MG63 (cell line): ENCODE measurements at places on chromosomes 4 and X.

DNA sequence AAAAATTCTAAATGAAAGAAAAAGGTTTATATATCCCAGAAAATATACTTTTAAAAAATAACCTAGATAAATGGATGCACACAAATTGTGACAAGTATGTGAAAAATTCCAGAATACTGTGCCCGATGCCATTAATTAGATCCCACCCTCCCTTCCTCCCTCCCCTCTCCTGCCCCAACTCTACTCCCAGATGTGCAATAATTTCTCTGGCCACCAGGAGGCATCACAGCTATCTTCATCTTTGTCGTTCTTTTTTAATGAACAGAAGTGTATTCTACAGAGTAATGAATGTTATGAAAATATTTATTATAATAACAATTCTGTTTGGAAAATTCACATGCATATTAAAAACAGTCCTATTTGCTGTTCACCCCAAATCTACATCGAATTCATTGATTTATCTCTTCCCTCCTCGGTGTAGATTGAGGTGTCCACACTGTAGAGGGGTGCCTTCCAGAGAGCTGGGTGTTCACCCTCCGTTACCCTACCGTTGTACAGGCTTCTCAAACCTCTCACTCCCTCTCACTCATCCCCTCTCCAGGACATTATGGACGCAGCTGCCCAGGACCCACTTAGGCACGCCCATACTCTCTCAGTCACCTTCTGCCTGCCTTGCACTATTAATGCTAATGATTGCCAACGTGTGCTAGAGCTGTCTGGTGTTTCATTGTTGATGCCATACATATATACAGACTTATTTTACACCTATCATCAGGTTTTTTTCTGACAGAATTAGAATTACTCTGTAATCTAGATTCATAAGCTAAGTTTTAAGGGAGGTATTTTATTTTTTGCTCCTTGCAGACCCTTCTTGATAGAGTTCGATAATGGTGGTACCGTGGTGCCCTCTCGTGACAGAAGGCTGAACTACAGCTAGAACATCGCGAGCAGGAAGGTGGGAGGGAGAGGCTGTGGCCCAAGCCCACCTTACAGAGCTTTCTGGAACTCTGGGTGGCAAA is 14.1 kb downstream of the RAB40AL start:
- peak; percentile 27 for DNase-seq

DNA sequence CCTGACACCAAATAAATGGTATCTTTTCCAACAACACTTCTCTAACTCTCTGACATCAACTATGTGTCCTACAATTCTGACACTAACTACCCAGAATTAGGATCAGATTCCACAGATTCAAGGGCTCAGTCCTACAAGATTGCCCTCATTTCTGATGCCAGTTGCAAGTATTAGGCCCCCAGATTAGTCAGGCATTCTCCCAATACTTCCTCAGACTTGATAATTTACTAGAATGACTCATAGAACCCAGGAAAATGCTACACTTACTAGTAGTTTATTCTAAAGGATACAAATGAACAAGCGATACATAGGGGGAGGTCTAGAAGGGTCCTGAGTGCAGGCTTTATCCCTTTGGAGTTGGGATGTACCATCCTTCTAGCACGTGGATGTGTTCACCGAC is 8.5 kb downstream of the TIGD2 start:
- no peak for DNase-seq

GRCh38 chr4:170627418-170627817 is 537.7 kb upstream of the AADAT start:
- DNase-seq: no peak

- DNase-seq: no peak
Observed at GRCh38 chrX:42237956-42238355, 314.6 kb upstream of the CASK start.

- DNase-seq: peak; percentile 1
Observed at GRCh38 chrX:19811807-19812604, 75.4 kb downstream of the SH3KBP1 start.

DNA sequence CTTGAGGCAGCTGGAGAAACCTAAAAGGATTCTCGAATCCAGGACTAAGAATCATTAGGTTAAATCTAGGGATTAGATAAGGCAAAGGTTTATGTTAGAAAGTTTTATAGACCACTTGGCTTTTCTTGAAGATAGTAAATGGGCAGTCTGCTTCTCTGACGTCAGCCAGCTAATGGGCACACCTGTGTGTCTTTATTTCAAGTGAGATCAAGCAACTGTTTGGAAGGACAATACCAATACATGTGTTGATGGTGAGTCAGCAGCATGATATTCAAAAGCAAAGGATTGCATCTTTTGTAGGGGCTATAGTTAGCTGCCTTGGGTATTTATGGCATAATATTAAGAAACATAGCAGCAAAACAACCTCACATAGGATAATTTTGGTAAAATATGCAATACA is 46.5 kb upstream of the GRPR start:
- DNase-seq: no peak

DNA sequence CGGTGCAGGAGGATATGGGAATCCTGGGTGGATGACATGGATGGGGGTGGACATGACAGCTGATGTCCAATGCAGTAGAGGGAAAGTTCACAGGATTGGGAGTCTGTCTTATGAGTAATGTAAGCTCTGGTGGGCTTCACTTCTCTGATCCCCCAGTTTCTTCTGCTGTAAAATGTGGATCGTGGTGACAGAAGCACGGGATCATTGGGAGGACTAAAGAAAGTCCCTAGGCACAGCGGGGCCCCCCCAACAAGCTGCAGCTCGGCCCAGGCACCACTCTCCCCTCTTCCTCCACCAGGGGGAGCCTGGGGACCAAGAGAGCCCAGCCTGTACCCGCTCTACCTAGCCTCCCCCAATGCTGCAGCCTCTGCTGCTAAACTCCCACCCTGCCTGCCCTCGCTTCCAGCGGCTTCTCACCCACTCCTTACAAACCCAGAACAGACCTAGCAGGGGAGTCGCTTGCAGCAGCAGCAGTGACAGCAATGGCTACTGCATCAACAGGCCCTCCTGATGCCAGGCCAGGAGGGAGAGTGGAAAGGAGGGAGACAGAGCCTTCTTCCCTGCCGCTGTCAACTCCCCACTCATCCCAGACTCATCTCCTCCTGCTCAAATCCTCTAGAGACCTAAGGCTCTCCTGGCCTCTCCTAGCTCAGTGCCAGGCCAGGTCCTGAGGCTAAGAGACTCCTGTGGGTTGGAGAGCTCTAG is 36.1 kb upstream of the IQSEC2 start:
- DNase-seq: peak; percentile 43

DNA sequence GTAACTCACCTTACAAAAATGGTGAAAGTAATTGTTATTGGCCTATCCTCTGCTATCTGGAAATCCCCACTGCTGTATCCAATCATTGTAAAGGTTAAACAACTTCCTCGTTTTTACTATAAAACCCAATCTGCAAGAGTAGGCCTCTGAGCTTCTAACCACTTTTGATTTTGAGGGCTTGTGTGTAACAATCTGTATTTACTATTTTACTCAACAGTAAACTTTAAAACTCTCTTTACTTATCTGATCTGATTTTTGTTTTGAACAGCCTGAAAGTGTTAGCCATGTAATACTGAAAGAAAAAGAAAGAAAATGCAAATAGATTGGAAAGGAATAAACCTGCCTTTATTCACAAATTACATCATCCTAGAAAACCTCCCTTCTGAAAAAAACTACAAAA is 63.1 kb downstream of the SLC10A7 start:
- DNase-seq: no peak

- DNase-seq: no peak
Observed at GRCh38 chr4:26317766-26318165, 3.0 kb upstream of the RBPJ start.

DNA sequence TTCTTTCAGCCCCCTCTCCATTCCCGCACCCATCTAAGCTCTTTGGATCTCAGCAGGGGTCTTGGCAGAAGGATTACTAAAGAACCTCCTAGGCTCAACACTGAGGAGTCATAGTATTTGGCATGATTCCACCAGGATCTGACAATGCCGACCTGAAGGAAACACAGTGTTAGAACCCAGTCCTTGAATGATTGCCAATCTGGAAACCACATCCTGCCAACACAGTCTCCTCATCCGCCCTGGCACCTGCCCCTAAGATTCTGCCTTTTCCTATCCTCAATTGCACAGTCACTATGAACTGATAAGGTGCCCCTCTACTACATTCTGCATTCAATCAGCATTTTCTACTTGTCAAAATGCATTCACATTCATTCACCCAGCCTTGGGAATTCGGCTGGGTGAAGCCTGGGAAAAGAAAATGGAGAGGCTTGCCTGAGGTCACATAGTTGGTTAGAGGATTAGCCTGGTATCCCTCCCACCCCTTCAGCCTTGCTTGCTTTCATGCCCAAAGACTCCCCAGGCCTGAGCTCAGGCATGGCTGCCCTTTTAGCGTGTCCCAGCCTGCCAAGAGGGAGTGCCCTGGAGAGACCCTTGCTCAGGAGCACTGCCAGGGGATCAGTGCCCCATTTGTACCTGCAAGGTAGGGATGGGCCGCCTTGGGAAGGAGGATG is 2.2 kb upstream of the CLDN2 start:
- peak; percentile 74 for DNase-seq

DNA sequence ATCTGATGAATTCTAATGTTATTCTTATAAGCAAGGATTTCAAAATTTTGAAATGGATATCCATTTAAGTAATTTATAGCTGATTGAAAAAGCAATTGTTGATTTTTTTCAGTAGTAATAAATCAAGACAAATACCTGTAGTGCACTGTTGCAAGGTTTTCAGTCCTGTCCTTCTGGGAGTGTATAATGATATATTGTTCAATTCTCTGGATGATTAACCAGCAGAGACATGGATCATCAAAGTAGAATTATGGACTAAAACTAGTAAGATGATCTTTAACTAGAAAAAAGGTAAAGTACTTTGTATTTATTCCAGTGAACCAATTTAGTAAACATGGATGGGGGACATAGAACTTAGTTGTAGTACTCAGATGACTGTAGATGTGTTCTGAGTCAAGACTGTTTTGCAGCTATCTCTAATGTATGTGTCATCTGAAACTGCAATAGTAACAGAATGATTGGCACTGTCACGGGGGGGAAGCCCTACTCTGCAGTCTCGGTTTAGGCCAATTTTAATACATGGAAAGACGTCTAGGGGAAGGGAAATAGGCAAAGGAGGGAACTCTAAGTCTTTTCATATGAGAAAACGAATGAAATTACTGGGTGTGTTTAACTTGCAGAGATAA is 121.9 kb downstream of the GLRA3 start:
- no peak for DNase-seq

DNA sequence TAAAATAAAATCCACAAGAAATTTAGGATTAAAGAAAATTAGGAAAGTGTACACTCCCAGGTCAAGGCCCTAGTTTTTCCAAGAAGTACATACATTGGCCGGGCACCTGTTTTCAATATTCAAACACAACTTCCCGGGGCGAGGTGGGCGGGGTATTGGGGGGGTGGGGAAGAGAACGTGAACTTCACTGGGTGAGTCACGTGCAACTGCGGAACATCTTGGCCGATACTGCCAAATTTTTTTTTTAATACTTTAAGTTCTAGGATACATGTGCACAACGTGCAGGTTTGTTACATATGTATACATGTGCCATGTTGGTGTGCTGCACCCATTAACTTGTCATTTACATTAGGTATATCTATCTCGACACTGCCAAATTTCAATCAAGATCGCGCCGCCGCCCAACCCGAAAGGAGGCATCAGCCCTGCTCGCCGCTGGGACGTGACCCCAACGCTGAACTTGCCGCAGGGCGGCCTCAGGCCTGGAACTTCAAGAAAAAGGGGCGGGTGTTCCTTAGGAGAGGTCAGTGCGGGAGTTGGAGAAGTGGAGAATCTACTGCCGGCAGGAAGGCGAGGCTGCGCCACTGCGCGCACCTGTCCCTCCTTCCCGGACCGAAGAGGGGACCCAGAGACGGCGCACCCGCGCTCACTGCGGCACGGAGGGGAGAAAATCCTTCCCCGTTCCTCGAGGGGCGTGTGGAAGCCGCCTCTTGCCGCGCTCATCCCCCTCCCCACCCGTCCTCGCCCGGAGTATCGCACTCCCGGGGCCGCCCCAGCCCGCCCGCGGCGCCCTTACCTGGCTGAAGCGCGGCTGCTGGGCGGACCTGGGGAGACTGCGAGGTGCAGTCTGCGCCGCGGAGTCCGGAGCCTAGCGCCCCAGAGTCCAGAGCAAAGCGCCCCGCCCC is at the start of gene TEC:
TEC (minus strand) TSS at position 883 of the 905 bp plus-strand sequence. CDS start 41,224 bp downstream, outside the sequence.
- peak; percentile 74 for DNase-seq

DNA sequence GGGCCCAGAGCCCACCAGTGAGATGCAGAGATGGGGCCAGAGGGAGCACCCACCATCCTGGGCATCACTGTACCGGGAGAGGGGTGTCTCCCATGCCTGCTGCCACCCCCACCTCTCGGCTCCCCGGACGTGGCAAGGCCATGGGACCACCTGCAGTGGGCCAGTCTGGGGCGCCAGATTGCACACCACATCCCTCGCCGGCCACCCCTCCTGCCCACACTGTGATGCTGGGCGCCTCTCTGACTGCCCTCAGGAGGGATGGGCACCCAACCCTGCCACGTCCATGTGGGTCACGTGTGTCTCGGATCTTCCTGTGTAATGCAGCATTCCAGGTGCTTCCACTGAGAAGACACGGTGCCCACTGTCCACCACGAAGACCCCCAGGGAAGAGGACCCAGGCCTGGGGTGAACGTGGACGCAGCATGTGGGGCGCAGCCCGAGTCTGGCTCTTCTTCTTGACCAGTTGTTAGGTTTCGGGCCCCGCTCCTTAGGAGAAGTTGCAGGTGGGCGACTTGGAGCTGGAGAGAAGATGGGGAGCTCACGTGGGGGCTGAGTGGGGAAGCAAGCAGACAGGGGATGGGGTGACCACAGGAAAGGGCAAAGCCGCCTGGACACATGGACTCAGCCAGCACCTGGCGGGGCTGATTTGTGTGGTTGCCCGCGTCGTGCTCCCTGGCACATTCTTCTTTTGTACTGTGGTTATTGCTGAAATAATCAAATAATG is 47.7 kb downstream of the ZFYVE28 start:
- DNase-seq: no peak

GRCh38 chr4:38242822-38243387 is 282.7 kb downstream of the PTTG2 start:
- DNase-seq: no peak

GRCh38 chrX:48573690-48574269 is 504 bp upstream of the RBM3 start:
- DNase-seq: no peak

DNA sequence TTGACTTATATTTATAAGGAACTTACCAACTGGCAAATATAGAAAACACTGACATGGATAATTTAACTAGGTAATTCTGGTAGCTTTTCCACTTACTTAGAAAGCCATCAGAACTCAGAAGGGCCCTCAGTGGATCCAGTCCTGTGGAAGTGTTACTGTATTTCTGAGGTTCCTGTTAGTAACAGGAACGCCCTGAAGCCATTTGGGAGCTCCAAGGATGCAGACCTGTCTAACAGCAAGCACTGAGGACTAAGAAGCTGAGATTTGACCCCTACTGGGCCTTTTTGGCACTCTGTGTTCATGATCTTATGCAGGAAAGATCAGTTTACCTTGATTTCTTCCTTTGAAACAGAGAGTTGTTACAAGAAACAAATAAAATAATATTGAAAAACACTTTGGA is 46.0 kb upstream of the TLL1 start:
- no peak for DNase-seq
